ENCODE measurements at places on chromosomes 2 and 18.

- DNase-seq, result no peak
Measured at GRCh38 chr2:23124214-23124750, 260.7 kb upstream of the KLHL29 start.

DNA sequence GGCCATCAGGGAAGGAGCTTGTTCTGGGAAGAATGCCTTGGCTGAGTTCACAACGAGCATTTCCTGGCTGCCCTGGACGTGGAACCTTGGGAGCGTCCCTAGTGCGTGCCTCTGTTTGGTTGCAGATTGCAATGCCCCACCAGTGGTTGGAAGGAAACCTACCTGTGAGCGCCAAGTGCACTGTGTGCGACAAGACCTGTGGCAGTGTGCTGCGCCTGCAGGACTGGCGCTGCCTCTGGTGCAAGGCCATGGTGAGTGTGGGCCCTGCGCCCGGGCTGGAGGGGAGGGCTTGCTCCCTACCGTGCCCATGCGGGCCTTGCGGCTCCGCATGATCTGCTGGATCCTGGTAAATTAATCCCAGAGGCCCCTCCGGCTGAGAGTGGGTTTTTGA lies 81.9 kb downstream of the DGKD start:
- DNase-seq, result no peak

GRCh38 chr2:8234253-8234652 lies 447.6 kb upstream of the ID2 start:
- DNase-seq, result no peak

DNA sequence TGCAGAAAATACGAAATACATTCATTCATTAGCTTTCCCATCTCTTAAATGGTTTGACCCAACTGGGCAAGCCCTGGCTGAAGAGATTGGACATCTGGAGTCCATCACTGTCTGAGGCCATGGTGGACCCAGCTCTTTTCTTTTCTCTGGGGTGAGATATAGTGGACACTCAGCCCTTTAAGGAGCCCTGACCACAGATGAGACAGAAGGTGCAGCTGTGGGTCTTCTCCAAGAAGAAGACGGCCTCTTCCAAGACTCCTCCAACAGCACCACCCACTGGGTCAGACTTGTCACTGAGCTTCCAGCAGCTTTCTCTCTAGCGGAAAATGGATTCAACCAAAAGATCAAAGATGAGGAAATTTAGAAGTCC lies 27.2 kb downstream of the TWIST2 start:
- no peak for DNase-seq

- no peak for DNase-seq
Measured at GRCh38 chr2:79982445-79982844, 322.1 kb downstream of the LRRTM1 start.

GRCh38 chr2:219497495-219498279 lies 1.0 kb upstream of the GMPPA start:
- no peak for DNase-seq

DNA sequence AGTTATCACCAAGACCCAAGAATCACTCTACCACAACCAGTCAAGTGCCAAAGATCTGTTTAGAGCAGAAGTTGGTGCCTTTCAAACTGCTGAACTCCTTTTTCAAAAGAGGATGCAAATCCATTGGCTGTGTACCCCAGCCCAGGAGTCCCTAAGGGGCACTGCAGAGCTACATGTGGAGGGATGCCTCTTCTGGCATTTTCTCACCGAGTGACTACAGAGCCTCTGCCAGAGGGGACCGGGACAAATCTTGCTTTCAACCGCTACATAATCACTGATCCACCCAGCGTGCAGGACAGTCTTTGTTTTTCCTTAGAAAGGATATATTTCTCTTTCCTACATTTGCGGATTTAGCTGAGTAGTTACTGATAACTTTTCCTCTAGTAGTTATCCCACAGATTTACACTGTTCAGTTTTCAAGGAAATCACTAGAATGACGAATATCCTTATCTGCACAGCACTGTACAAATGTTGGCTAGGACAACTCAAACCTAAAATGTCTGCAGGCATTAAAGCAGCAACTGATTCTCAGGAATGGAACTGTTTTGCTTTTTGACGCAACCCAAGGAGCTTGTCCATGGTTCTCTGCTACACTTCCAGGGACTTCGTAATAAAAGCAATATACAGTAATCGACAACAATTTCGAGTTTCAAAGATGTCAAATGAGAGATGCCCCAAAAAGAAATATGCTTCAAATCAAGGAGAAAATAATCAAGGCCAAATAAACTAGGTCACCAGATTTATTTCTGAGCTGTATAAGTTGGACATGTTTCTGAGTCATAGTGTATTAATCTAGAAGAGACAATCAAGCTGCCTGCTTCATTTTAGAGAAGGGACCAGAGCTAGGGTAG lies 24.1 kb downstream of the EPB41L3 start:
- no peak for DNase-seq

DNA sequence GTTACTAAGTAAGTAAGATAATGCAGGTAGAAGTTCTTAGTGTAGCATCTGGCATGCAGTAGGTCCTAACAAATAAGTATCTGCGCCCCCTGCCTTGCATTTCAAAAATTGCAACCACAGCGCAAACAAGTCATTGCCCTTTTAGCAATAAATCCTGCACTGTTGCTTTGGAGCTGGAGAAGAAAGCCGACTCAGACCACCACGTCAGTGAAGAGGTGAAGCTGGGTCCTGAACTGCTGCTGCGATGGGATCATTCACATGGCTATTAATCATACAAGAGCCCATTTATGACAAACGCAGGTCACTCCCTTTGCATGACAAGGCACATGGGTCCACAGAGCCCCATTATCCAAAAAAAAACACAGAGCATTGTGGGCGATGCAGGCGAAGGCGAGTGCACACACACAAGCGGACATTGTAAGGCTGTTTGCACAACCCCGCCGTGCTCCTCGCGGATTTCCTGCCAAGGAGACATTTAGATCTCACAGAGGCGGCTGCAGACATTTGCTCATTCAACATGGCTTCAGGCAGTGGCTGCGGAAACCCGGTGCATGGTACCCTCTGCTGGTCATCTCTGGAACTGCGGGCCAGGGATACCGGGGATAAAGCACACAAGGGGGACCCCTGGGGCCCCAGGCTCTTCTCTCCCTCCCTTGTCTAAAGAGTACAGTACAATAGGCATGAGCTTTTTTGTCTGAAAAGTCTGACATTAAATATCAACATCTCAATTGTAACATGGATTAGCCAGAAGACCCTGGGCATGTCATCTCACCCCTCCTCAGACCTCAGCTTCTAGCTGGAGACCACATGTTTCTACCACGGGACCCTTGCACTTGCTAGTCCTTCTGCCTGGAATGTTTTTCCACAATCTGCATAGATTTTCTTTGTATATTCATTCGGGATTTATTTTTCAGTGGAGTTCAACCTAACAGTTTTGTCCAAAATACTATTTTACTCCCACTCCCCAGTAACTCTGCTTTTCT lies 56.7 kb downstream of the CYRIA start:
- DNase-seq, result no peak

GRCh38 chr18:67432806-67433205 lies 83.7 kb downstream of the DSEL start:
- DNase-seq, result no peak

DNA sequence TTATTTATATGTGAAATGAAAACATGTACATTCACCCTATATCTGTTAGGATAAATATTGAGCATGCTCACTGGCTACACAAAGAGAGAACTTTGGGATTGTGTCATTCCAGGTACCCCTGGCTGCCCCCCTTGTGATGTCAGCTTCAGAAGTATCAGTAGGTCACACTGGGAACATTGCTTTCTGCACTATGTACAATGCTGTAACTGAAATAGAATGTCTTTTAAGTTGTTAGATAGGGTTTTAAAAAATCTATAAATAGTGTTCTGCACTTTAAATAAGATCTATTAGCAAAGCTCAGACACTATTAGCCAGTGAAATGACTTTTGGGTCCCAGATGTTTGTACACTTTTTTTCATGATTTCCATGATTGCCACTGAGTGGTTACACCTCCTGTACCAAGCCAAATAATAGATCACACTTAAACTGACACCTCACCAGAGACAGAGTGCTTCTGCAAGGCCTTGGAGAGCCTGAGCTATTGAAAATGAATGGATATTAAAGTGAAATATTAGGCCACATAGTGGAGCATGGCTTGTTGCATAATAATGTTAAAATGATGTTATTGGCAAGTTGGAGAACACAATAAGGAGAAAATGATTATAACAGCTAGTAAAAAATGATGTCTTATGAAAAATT lies 297.0 kb upstream of the NXPH2 start:
- DNase-seq, result no peak

DNA sequence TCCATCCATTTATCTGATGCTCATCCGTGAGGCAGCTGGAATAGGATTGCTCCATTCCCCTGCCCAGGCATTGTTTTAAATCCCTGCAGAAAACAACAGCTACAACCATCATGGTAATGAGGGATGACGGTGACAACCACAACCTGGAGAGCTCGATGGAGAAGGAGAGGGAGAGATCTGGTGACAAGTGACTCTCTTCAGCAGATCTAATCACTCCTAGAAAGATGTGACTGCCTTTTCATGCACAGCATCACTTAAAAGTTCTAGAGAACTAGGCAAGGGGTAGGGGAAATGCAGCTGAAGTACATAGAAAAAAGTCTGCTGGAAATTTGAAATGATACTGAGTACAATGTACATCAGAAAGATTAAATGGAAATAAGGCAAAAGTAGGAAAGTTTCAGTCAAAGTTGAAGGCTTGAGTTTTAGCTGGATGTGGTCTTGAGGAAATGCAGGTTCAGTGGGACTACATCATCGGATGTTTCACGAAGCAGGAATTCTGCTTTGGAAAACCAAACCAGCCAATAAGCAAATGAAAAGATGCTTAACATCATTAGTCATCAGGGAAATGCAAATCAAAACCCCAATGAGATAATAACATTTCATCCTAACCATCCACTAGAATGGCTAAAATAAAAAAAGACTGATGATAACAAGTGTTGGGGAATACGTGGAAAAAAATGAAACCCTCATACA lies 6.8 kb upstream of the ARHGAP25 start:
- no peak for DNase-seq
